ENCODE measurements at places on chromosomes 6 and 20.

GRCh38 chr6:87029711-87030314, 65.1 kb downstream of the CGA start:
- DNase-seq = no peak

DNA sequence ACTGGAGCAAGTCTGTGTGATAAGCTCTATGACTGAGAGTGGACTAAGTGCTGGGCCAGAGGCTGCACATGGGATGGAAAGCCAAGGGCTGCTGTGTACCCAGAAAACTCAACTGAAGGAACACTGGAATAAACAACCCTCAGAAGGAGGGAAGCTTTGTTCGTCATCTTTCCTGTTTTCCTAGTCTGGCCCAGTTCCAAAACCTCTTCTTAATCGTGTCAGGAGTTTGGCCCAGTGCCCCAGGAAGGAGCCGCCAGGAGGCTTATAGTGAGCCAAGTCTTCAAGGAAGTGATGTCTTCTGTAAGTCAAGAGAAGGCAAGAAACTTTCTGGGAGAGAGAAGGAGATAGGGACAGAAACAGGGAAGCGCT, 23.3 kb upstream of the TOP1 start:
- DNase-seq = no peak

GRCh38 chr20:15039088-15039752, 701.8 kb upstream of the FLRT3 start:
- no peak for DNase-seq

- DNase-seq = no peak
Measured at GRCh38 chr6:41575598-41575997, 29.4 kb downstream of the FOXP4 start.

GRCh38 chr6:69835414-69836179, 30.8 kb upstream of the COL19A1 start:
- no peak for DNase-seq

- no peak for DNase-seq
Measured at GRCh38 chr6:44117397-44118128, 9.7 kb downstream of the MRPL14 start.
